ENCODE measurements at places on chromosomes 5 and 9.

DNA sequence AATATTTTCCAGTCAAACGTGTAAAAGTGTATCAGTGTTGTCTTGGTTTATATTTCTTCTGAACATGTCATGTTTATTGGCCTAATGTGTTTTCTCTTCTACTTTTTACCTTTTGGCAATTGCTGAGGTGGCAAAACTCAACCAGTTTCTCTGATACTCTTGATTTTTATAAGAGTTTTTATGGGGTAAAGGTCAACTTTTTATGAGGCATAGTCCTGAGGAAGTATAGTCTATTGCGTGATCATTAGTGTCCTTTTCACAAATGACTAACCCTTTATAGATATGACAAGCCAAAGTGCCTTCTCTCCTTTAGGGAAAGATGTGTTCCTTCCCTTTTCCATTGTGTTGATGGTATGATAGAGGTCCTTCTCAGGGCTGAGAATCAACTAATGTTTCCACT lies 32.9 kb downstream of the OCLN start:
- DNase-seq = no peak

GRCh38 chr5:149452665-149453617 lies 73.8 kb upstream of the IL17B start:
- DNase-seq = no peak

- DNase-seq = no peak
These were observed 70.8 kb upstream of the HSPA9 start for GRCh38 chr5:138645778-138646575.

DNA sequence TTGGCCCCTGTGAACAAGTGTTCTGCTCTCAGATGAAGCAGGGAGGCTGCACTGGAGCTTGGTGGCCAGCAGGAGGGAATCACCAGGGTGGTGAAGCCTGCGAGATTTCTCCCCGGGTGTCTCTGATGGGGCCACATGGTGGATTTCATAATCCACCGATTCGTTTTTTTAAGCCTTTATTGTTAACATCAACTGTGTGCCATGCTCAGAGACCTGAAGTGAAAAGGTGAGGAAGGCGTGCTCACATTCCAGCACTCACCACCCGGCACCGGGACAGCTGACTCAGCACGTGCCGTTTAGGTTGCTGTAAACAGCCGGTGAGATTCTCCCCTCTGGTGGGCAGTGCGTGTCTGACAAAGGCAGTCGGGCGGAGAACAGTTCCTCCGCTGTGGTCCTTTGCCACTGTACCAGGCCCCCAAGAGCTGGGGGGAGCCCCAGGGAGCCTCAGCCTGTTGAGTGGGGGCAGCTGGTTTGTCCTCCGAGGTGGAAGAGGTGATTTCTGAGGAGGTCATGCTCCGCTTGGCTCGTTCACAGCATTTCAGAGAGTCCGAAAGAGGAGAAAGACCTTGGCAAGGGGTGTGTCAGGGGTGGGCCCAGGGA lies 12.7 kb upstream of the AHRR start:
- no peak for DNase-seq

- DNase-seq = no peak
These were observed 99.8 kb downstream of the RALGPS1 start for GRCh38 chr9:127014216-127014909.

DNA sequence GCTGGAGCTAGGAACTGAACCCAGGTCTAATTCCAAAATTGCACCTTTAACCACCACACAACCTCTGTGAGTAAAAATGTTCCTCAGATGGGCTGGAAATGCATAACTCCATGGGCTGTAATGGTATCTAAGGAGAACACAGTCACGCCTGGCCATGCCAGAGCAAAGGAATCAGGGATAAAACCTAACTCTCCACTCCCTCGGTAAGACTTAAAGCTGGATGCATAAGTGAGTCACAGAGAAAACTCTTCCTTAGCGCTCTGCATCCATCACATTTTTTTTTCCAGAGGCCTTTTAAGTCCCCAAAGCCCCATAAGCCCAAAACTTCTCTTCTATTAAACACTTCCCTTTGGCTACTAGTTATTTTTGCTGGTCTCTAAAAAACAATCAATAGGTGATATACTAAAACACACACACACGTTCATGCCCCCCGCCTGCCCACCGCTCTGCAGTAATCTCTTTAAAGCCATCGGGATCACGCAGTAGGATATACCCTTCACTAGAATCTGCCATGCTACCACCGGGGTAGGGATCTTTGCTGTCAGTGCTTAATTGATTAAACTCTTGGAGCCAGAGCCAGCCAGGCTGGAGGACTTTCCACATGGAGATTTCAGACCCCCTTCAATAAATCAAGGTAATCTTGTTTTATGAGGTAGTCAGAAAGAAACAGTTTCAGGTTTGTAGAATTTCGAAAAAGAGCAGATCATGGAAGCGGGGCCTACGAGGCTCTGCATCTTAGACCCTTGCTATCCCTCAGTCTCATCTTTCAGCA lies 212.9 kb downstream of the MAPKAP1 start:
- DNase-seq = no peak

- DNase-seq = no peak
These were observed 52.9 kb upstream of the APC start for GRCh38 chr5:112684737-112685136.

DNA sequence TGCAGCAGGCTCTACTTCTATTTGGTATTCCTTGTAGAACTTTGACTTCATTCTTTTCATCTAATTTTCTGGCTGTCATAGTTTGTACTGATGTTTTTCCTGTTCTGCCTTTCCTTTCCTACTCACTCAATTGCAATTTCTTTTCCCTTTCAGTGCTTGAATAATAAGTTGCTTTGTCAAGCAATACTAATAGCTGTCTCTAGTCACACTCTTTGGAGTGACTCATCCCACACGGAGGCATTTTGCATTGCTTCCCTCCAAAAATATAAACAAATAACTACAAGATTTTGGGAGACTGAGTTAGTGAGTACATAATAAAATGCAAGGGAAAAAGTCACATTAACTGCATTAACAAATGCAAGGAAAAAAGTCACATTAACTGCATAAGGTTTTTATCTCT lies 465.9 kb downstream of the CDH9 start:
- no peak for DNase-seq

GRCh38 chr5:566636-567309 lies 42.5 kb upstream of the SLC9A3 start:
- DNase-seq = no peak

DNA sequence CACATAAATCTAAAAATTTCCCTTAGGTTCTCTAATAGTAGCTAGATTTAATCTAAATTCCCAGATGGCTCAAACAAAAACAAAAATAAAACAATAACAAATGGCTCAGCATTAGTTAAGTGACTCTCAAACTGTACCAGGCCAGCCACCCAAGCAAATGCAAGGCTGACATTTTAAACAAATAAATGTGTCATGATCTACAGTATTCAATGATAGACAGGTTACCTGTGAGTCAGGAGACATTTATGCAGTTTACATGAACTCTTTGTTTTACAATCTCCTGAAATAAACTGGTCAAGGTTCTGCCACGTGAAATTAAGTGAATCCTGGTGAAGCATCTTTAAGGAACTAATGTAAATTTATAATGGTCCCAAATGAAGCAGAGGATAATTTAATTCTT lies 580.2 kb upstream of the PTPRD start:
- no peak for DNase-seq

DNA sequence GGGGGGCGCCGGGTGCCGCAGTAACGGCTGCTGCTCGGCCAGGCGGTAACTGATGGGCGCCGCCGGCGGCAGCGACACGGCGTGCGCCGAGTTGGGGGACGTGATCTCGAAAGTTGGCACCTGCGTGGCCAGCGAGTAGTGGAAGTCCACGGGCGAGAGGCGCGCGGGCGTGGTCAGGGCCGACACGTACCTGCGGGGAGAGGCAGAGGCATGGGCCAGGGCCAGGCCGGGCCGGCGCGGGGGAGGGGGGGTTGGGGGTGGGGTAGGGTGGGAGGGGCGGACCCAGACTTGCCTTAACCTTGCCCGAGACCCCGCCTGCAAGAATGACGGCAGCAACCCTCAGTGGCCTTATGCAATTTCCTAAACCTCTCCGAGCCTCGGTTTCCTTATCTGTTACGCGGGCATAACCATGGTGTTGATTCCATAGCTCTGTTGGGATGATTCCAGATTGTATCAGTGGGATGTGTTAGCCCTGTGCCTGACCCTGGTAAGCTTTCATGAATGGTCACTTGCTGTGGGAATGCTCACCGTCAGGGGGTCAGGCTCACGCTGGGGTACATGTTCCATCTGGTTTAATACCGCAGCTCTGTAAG lies 53.0 kb downstream of the PSD2 start:
- DNase-seq = no peak

DNA sequence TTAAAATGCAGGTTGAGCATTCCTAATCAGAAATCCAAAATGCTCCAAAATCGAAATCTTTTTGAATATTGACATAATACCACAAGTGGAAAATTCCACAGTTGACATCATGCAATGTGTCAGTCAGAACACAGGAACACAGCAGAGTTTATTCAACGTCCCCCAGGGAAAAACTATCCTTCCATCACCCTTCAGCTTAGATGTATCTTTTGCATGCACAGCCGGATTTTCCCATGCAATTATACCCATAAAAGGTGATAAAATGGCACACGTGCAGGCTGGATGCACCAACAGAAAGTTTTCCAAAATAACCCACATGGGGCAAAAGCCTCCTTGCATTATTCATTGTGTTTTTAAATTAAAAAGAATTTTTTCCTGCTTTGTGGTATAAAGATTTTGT lies 71.2 kb downstream of the RAB24 start:
- DNase-seq = no peak

- DNase-seq = no peak
These were observed 9.7 kb upstream of the SLC36A2 start for GRCh38 chr5:151357097-151357496.

DNA sequence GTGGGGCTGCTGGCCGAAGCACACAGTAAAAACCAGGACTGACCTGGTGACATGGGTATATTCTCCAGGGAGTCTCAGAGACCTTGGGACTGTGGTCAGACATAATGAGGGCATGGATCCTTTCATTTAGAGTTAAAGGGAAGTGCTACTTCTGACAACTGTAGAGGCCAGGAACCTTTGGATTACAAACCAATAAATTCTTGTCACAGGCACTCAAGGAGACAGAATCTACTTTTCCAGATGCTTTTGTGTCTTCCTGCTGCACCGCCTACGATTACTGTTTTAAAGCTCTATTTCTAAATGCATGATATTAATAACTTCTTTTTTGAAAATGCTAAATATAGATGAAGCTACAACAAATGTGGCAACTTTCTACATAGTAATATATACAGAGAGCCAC lies 106.5 kb upstream of the LPAR1 start:
- DNase-seq = no peak

DNA sequence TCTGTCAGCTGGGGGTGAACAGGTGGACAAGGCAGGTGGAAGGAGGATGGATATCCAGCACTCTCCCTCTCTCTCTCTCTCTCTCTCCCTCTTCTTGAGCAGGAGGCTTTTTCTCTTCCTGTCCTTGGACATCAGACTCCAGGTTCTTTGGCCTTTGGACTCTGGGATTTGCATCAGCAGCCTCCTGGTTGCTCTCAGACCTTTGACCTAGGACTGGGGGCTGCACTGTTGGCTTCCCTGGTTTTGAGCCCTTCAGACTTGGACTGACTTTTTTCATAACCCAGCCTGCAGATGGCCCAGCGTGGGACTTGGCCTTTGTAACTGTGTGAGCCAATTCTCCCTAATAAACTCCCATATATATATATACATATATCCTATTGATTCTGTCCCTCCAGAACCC lies 35.0 kb upstream of the SEMA4D start:
- DNase-seq = no peak

DNA sequence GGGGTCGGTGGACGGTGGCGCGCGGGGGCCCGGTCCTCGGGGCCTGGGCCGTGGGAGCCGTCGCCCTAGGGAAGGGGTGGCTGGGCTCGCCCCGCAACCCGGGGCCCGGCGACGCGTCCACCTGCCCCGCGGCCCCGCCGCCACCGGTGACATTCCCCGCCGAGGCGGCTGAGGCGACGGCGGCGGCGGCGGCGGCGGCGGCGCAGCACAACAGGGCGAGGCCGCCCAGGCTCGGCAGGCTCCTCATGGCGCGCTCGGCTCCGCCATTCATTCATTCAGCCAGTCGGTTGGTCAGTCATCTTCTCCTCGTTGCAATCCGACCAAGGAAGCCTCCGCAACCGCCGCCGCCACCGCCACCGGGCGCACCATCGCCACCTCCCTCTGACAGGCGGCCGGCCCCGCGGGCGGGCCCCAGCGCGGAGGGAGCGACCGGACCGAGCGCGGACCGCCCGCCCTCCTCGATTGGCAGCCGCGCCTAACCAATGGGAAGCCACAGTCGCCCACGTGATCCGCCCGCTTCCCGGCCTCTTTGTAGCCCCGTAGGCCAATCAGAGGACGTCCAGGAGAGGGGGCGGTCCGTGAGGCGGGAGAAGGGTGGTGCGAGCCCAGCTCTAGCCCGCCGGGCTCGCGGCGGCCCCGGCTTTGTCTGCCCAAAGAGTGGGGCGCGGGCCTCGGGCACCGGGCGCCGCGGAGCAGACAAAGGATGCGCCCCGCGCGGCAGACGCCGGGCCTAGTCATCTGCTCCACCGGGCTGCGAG lies at the start of gene MEGF9:
TSS of gene MEGF9 (minus strand) at position 383 of the 758 bp plus-strand sequence. CDS start at position 271, 112 bp downstream.
- peak; percentile 86 for DNase-seq
